ENCODE measurements at places on chromosomes 6 and 20. TPM values are rescaled to one million over a fixed set of nuclear protein-coding genes. Genes with fewer than 3 reads are reported as not detected.
A peak's percentile ranks its signal among the peaks of the same experiment; 100 is the strongest.

- H3K27ac ChIP-seq: no peak overlapping the region
- no peak overlapping the region for H3K4me3 ChIP-seq
- DNase-seq: no peak
- peaks cover 16% of the 10 kb centered on the region for H3K36me3 ChIP-seq
- no peaks in the 10 kb centered on the region for H3K27me3 ChIP-seq
- H3K4me1 ChIP-seq: peaks cover 6% of the 10 kb centered on the region
These were observed 6.3 kb downstream of the TASP1 start for GRCh38 chr20:13632431-13632830.

The SLC25A27 gene
- total RNA-seq: 0.78 TPM

DNA sequence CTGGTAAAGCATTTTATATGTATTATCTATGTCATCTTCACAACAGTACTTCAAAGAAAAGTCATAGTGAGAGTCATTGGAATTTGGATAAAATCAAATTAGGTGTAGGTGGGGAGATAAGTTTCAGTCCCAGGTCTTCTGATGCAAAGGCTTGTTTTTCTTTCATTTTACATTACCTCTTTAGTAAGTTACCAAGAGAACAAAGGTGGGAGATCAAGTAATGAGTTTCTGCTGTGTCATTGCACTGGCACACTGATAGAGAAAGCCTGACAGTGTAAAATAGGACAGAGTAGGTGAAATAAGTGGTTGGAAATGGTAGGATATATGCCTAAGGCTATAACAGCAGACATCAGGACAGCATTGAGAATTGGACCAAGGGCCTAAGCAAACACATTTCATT lies 250.4 kb downstream of the NKAIN2 start:
- no peaks in the 10 kb centered on the region for H3K36me3 ChIP-seq
- H3K27ac ChIP-seq: no peak overlapping the region
- no peaks in the 10 kb centered on the region for H3K4me1 ChIP-seq
- H3K4me3 ChIP-seq: no peak overlapping the region

- peak overlapping the region; percentile 91 for H3K27ac ChIP-seq
- DNase-seq: peak; percentile 44
- H3K4me1 ChIP-seq: peaks cover 45% of the 10 kb centered on the region
- no peaks in the 10 kb centered on the region for H3K27me3 ChIP-seq
These were observed 723 bp downstream of the AKIRIN2 start for GRCh38 chr6:87701344-87701675.

DNA sequence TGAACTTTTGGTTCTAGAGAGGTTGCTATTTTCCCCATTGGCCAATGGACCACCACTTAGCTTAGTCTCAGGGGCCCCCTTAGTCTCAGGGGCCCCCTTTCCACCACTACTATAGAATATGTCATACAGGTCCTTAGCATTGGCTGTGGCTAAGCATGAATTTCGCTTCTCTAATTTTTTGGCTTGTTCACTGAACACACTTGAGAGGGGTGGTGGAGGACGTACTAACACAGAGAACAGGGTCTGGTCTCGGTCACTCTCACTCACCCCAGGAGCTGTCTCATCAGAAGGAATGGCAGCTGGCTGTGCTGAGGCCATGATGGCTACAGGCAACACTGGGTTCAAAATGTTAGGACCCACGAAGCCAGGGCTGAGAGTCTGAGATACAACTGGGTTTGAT lies 30.3 kb downstream of the ZNF318 start:
- no peak for DNase-seq
- H3K36me3 ChIP-seq: peaks cover 18% of the 10 kb centered on the region
- no peak overlapping the region for H3K27ac ChIP-seq
- H3K27me3 ChIP-seq: no peaks in the 10 kb centered on the region

DNA sequence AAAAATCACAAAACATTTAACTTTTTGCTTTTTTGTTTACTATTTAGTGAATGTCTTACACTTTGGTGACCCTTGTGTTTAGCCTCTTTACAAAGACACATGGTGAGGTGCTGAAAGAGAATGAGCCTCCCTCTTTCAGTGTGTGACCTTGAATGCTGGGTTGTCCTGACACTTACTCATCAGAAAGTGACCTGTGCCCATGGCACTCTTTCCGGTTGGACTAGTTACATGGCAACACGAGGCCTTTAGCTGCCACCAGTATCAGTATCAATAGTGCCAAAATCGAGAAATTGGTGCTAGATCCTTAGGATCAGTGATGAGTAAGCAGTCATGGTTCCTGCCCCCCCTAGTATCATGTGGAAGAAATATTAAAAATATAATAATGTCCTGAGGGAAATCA lies 1.7 kb upstream of the RPL7L1 start:
- H3K36me3 ChIP-seq: peaks cover 15% of the 10 kb centered on the region
- no peak for DNase-seq
- H3K4me1 ChIP-seq: peaks cover 7% of the 10 kb centered on the region
- H3K4me3 ChIP-seq: no peak overlapping the region

DNA sequence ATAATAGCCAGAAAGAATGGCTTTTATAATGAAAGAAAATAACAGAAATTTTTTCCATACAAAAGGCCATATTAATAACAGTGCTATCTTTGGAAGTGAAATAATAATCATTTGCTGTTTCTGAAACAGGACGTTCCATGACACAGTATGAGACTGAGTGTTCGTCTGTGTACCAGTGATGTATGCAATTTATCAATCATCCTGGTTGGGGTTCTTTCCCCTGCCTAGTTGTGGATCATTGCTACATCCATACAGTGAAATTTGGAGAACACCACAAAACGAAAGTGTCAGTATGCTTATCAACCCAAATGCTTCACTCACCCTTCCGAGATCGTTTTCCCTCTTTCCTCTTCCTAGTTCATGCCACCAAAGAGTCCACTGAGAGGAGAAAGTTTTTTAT lies 151.4 kb upstream of the PRDM1 start:
- DNase-seq: no peak
- H3K4me3 ChIP-seq: no peak overlapping the region
- no peaks in the 10 kb centered on the region for H3K4me1 ChIP-seq
- H3K27ac ChIP-seq: no peak overlapping the region
- H3K27me3 ChIP-seq: peaks cover 2% of the 10 kb centered on the region

The GID8 gene
- total RNA-seq: 33.9 TPM

The NKAIN2 gene
- total RNA-seq: not detected

- no peak overlapping the region for H3K4me3 ChIP-seq
- no peak overlapping the region for H3K27ac ChIP-seq
- H3K36me3 ChIP-seq: no peaks in the 10 kb centered on the region
- H3K4me1 ChIP-seq: no peaks in the 10 kb centered on the region
- DNase-seq: no peak
These were observed 249.5 kb downstream of the SOX4 start for GRCh38 chr6:21842875-21843645.

- H3K36me3 ChIP-seq: no peaks in the 10 kb centered on the region
- H3K4me3 ChIP-seq: no peak overlapping the region
- no peaks in the 10 kb centered on the region for H3K4me1 ChIP-seq
- H3K27ac ChIP-seq: no peak overlapping the region
These were observed 95.6 kb downstream of the SNAP25 start for GRCh38 chr20:10314198-10314597.

The C6orf15 gene
- total RNA-seq: not detected

DNA sequence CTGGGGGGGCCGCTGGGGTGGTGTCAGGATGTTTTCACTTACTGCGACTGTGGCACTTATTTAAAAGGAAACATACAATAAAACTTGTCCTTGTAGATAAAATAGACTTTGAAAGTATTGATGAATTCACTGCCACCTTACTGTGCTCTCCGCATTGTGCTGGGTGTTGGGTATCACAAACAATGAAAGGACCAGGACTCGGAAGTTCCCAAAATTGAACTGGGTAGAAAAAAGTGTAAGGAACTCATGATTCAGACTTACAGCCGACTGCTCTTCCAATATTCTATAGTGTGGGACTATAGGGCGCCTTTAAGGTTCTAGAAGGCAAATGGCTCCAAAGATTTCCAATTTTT lies 32.1 kb upstream of the ID4 start:
- H3K27me3 ChIP-seq: peaks cover 27% of the 10 kb centered on the region
- H3K4me1 ChIP-seq: peaks cover 12% of the 10 kb centered on the region
- no peak overlapping the region for H3K27ac ChIP-seq
- no peak for DNase-seq
- H3K4me3 ChIP-seq: peak overlapping the region; percentile 17

GRCh38 chr6:144162977-144163376 lies 12.7 kb downstream of the STX11 start:
- peaks cover 2% of the 10 kb centered on the region for H3K4me1 ChIP-seq
- no peaks in the 10 kb centered on the region for H3K27me3 ChIP-seq
- no peak overlapping the region for H3K4me3 ChIP-seq

GRCh38 chr20:43936104-43936770 lies 21.6 kb downstream of the TOX2 start:
- peaks cover 23% of the 10 kb centered on the region for H3K4me1 ChIP-seq
- no peak for DNase-seq
- H3K36me3 ChIP-seq: no peaks in the 10 kb centered on the region
- no peak overlapping the region for H3K4me3 ChIP-seq
- H3K27ac ChIP-seq: no peak overlapping the region

DNA sequence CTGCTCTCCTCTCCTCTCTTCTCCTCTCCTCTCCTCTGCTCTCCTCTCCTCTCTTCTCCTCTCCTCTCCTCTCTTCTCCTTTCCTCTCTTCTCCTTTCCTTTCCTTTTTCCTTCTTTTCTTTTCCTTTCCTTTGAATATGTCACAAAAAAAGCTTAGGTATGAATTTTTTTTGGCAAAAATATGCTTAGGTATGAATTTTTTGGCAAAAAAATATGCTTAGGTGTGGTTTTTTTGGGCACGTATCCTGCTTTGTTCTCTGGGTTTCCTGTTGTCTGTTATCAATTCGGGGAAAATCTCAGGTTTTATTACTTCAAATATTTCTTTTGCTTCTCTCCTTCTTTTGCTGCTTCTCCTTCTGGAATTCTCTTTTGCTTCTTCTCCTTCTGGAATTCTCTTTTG lies 155.5 kb upstream of the PMEPA1 start:
- no peak overlapping the region for H3K27ac ChIP-seq
- peaks cover 14% of the 10 kb centered on the region for H3K4me1 ChIP-seq
- H3K27me3 ChIP-seq: peaks cover 14% of the 10 kb centered on the region
- H3K36me3 ChIP-seq: no peaks in the 10 kb centered on the region
- DNase-seq: no peak

The LY6G6D gene
- not detected for total RNA-seq

DNA sequence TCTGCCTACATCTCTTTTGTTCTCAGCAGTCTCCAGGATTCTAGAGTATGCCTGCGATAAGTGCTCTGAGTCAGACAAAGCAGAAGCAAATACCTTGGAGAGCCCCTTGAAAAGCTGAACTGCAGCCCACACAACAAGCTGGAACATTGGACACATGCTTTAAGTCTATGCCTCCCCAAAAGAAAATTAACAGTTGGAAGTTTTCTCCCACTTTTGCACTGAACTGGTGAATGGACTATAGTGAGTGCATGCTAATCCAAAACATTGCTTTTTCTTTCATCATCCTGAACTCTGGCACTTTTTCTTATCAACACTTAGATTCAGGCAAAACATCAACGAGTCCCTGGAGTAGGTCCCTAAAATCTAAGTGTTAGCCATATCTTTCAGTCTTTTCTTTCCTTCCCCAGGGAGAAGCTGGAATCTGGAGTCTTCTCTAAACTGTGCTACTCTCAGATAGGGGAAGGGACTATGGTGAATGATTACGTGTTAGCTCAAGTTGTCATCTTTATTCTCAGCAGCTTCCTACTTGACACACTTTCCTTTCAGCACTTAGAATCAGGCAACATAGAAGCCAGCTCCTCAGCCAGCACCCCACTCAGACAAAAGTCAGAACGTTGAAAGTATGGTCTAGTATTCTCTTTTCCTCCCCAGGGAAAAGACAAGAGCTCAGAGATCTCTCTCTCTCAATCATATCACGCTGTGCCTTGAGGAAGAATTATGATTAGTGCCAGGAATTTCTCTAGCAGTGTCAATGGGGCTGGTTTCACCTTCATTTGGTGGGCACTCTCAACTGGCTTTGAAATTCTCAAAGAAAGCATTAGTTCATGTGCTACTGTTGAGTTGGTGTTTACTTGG lies 811.0 kb upstream of the GJE1 start:
- no peaks in the 10 kb centered on the region for H3K27me3 ChIP-seq
- no peak for DNase-seq
- H3K36me3 ChIP-seq: no peaks in the 10 kb centered on the region
- H3K27ac ChIP-seq: no peak overlapping the region
- no peak overlapping the region for H3K4me3 ChIP-seq
- H3K4me1 ChIP-seq: peaks cover 9% of the 10 kb centered on the region

DNA sequence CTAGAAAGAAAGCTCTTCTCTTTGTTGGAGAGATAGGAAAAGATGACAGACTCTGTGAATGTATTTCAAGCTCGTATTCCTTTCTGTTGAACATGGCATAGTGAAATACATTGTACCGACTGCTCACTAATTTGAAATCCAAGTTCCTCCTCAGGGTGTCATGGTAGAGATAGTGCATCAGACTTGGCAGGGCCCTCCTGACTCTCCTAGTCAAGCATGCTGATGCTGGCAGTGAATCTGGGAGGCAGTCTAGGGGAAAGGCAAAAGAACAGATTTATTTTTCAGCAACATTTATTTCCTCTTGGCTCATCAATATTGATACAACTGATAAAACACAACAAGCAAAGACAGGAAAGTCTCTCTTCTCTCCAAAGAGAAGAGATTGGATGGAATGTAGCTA lies 356.3 kb upstream of the IRAK1BP1 start:
- H3K4me3 ChIP-seq: no peak overlapping the region
- DNase-seq: no peak
- no peaks in the 10 kb centered on the region for H3K36me3 ChIP-seq
- H3K4me1 ChIP-seq: no peaks in the 10 kb centered on the region
- H3K27me3 ChIP-seq: no peaks in the 10 kb centered on the region

The SMLR1 gene
- not detected for total RNA-seq

The OOEP gene
- not detected for total RNA-seq

GRCh38 chr6:47722194-47722593 lies 23.8 kb downstream of the ADGRF4 start:
- H3K27ac ChIP-seq: no peak overlapping the region
- no peaks in the 10 kb centered on the region for H3K4me1 ChIP-seq
- H3K27me3 ChIP-seq: peaks cover 3% of the 10 kb centered on the region
- H3K36me3 ChIP-seq: no peaks in the 10 kb centered on the region

GRCh38 chr6:166779963-166780683 lies 153.1 kb upstream of the RPS6KA2 start:
- H3K4me1 ChIP-seq: no peaks in the 10 kb centered on the region
- no peak overlapping the region for H3K27ac ChIP-seq
- H3K27me3 ChIP-seq: no peaks in the 10 kb centered on the region
- H3K36me3 ChIP-seq: no peaks in the 10 kb centered on the region
- DNase-seq: no peak
- no peak overlapping the region for H3K4me3 ChIP-seq

The BAK1 gene
- total RNA-seq: 56.3 TPM

- DNase-seq: no peak
- H3K36me3 ChIP-seq: no peaks in the 10 kb centered on the region
- H3K27ac ChIP-seq: no peak overlapping the region
- no peaks in the 10 kb centered on the region for H3K4me1 ChIP-seq
- no peak overlapping the region for H3K4me3 ChIP-seq
- no peaks in the 10 kb centered on the region for H3K27me3 ChIP-seq
These were observed 547.8 kb downstream of the TENT5A start for GRCh38 chr6:81204731-81205130.

- no peak for DNase-seq
- no peaks in the 10 kb centered on the region for H3K4me1 ChIP-seq
- H3K27ac ChIP-seq: no peak overlapping the region
- H3K36me3 ChIP-seq: no peaks in the 10 kb centered on the region
These were observed 151.4 kb upstream of the LAMA2 start for GRCh38 chr6:128731249-128732165.

GRCh38 chr6:25833136-25833535 lies 1.3 kb upstream of the SLC17A1 start:
- H3K4me3 ChIP-seq: no peak overlapping the region
- H3K27ac ChIP-seq: no peak overlapping the region
- H3K27me3 ChIP-seq: peaks cover 13% of the 10 kb centered on the region
- no peaks in the 10 kb centered on the region for H3K36me3 ChIP-seq
- DNase-seq: no peak

- H3K36me3 ChIP-seq: no peaks in the 10 kb centered on the region
- DNase-seq: no peak
- H3K4me1 ChIP-seq: no peaks in the 10 kb centered on the region
- no peak overlapping the region for H3K4me3 ChIP-seq
These were observed 8.7 kb downstream of the GCM1 start for GRCh38 chr6:53139841-53140413.
